Putamen (tissue), 1 donor: ENCODE measurements at places on chromosomes 2 and 18.
A peak's percentile ranks its signal among the peaks of the same experiment; 100 is the strongest.

GRCh38 chr2:61670591-61671501 lies 132.7 kb upstream of the XPO1 start:
- DNase-seq: peak; percentile 91

DNA sequence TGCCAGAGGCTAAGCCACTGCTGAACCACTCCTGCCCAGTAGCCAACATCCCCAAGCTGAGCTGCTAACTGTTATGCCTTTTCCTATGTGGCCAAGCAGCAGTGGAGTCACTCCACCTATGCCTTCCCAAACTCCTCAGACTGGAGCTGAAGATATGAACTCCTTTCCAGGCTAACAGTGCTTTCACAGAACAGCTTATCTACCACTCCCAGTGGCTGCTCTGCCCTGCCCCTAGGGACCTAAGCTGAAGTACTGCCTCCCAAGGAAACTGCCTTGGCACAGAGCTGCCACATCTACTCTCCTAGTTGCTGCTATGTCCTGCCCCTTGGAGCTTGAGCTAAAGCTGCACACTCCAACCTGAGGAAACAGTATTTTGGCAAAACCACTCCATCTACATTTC lies 275.9 kb downstream of the RBM43 start:
- no peak for DNase-seq

DNA sequence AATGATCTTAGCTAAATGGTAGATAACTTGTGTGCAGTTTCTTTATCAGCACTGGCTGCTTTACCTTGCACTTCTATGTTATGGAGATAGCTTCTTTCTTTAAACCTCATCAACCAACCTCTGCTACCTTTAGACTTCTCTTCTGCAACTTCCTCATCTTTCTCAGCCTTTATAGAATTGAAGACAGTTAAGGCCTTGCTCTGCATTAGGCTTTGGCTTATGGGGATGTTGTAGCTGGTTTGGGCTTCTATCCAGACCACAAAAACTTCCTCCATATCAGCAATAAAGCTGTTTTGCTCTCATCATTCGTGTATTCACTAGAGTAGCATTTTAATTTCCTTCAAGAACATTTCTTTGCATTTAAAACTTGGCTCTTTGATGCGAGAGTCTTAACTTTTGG lies 123.7 kb downstream of the PIK3C3 start:
- no peak for DNase-seq

- DNase-seq: no peak
These were observed 31.0 kb downstream of the ANKRD29 start for GRCh38 chr18:23631746-23632145.

- no peak for DNase-seq
These were observed 92.3 kb downstream of the METTL8 start for GRCh38 chr2:171341394-171342066.

DNA sequence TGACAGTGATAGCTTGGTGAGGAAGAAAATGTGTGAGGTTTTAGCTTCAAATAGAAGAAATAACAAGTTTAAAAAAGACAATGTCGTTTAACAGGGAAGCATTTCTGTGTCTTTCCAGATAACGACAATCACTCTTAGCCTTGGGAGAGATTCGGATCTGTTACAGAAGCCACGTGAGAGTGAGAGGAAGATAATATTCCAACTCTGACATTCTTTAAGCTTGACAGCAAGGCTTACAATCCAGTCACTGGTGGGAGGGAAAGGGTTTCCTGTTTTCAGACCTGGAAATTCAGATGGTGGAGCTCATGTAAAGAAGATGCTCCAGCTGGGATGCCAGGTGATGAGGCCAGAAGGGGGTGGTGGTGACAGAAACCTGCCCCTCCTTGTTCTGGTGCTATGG lies 30.8 kb downstream of the FBXO48 start:
- peak; percentile 47 for DNase-seq

GRCh38 chr2:172639256-172639655 lies 83.4 kb downstream of the PDK1 start:
- DNase-seq: no peak

DNA sequence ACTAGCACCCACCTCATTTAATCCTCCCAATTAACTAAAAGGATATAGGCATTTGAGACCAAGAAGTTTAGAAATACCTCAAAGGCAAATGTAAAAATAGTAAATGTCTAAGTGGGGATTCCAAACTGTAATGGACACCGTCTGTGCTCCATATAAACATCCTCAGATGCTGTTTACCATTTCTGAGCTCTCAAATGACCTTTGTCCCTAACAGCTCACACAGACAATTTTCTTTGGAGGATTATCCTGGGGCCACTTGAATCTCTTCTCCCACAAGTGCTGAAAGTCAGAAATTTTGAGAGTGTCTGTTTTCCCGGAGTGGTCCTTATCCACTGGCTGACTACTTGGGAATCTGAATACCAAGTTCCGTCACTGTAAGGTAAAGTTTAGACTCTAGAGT lies 1418.9 kb downstream of the LRP1B start:
- DNase-seq: no peak

GRCh38 chr2:133562558-133562957 lies 5.7 kb downstream of the NCKAP5 start:
- no peak for DNase-seq

DNA sequence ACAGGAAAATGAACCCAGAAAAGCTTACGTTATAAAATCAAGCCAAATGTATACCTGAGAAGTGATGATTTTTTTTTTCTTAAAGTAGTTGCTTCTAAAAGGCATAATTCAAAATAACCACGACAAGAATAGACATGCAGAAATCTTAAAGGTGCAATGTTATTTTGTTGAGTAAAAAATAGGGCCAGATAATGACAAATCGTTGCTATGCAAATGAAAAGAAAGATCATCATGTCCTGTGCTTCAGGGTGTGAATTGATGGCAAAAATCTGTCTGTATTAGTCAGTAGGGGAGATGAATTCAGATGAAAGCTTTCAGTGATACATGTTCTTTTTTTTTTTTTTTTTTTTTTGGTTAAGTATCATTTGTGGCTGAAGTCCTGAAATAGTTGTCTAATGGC lies 24.0 kb downstream of the LYPD6B start:
- DNase-seq: no peak

- no peak for DNase-seq
These were observed 186.2 kb downstream of the STK39 start for GRCh38 chr2:168060986-168061750.

DNA sequence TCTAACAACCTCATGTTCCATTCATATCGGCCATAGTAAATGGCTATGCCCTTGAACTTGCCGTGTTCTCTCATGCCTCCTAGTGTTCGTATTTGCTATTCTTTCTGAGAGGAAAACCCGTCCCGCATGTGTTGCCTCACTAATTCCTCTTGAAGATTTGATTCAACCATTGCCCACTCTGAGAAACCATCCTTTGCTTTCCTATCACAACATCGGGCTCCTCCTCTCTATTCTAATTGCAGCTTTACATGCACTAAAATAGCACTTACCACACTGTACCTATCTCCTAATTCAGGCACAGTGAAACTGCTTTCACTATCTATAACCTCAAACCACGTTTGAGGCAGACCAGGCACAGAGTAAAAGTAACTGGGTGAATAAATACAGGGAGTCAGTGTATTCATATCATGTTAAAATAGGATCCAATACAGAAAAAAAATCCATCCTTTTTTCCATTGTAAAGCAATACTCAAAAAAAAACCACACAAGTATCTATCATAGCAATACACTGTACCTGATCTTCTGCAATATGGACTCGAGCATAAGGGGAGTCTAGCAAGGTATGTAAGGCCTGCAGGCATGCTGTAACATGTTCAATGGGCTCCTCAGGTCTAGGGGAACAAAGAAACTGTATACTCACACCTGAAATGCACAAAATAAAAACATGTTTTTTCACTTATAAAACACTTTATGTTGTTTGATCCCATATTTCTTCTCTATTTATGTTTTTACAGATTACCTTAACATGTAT lies 39.0 kb upstream of the STRN start:
- DNase-seq: no peak

- no peak for DNase-seq
These were observed 67.7 kb downstream of the FAM210A start for GRCh38 chr18:13658436-13659204.

DNA sequence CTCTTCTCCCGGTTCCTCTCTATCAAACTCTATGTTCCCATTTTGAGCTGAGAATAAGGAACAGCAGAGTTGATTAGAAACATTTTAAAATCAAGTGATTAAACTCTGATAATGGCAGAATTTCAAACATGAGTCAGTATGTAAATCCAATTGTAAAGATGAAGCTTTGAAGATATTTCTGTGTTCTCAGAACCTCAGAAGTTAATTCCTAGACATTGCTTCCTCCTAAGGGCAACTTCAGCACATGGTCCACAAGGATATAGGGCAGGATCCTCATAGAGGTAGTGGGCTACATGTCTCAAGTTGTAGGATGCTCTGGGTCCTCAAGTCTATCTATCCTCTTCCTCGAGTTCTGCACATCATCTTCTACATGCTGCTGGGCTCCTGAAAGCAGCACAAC lies 46.3 kb downstream of the QPCT start:
- no peak for DNase-seq

DNA sequence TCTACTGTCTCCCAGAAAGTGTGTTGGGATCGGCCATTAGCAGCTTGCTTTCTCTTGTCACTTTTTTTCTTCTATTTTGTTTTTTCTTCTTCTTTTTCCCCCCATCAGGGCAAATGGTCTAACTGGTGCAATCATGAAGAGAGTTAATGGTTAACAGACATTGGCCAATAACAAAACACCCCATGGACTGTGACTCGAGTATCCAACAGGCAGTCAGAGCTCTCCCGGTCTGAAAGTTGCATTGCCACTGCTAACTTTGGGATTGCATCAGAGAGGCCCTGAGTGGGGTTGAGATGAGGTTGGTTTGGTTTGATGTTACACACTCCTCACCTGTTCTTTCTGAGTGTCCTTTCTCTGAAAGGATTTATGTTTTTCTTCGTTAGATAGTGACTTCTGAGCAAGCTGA lies 12.9 kb upstream of the SNORC start:
- DNase-seq: no peak

DNA sequence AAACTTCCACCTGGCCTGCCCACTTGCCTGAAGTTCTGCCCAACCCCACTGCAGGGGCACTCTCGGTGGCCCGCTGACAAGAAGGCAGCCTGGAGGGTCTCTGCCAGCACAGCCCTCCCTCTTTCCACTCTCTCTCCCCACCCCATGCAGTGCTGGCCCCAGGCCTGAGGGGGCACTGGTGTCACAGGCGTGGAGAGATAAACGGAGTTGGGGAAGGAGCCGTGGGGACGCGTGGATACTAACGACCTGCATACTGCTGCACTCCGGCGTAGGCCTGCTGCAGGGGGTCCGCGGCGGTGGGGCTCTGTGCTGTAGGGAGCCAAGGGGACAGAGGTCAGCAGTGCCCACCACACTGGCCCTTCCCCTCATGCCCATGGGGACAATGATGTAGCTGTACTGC lies 299.3 kb downstream of the CELF4 start:
- no peak for DNase-seq

DNA sequence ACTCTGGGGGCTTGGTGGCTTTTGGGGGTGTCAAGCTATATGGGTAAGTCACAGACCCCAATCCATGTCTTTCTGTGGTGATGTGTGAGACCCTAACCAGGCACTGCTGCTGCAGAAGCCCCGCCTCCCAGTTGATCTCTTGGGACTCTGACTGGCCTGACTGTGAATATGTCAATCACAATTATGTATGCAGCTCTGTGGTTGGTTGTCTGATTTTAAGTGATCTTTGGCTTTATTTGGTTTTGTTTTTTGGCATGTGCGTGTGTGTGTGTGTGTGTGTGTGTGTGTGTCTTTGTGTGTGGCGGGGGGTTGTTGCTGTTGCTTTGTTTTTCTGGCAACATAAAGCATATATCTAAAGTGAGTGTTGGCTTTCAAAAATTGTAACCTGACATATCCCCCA lies 78.5 kb upstream of the GLS start:
- no peak for DNase-seq

DNA sequence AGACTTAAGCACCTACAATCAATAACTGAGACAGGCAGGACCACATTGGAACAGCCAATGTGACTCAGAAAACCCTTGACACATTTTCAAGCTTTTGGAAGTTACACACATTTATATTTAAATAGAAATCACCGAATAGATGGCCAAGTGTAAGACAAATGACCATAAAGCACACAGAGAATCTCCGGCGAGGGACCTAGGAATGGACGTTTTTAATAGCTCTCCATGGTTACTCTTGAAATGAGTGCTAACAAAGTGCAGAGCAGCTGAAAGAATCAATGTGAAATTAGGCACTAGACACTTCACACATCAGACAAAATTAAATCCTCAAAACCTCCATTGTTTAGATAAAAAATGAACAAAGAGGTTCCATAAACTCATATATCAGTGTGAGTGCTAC lies 376.9 kb downstream of the DLGAP1 start:
- DNase-seq: no peak

DNA sequence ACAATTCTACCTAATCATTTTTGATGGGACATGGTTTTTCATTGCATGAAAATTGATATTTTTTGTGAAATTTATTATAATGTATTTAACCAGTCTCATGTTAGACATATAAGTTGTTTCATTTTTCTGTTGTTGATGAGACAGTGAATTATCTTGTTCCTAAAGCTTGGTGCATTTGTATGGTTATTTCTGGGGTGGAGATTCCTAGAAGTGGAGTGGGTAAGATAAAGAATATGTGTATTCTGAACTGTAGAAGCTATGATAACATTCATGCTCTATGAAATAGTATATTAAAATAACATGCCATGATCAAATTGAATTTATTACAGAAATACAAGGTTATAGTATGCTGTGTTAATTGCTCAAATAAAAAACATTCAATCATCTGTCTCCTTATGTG lies 69.2 kb downstream of the BOLA3 start:
- DNase-seq: no peak

GRCh38 chr2:162591403-162592083 lies 247.0 kb downstream of the KCNH7 start:
- no peak for DNase-seq

DNA sequence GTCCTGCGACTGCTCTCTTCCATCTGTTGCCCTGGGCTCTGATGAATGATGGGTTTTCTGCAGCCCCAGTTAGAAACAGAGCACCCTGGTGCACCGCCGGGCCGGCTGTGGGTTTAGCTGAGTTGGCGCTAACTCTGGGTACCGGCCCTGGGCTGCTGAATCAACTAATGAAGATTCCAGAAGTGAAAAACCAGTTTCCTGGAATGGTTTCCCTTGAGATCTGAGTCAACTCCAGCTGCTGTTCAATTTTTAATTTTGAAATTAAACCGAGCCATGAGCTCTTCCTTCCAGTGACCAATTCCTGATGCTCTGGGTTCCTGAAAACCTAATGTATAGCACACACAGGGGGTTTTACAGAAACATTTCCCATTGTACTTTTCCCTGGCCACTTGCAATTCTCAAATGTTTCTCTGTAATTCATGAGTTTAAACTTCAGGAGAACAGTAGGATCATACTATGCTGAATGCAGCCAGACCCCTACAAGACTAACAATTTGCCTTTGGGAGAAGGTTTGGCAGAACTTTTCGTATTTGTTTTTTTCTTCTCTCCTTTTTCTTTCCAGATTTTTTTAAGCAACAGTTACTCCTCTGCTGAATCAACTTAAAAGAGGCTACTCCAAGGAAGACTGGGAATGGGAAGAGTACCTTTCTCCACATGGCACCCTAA lies 5.5 kb downstream of the COL6A3 start:
- no peak for DNase-seq
